ENCODE measurements at places on chromosomes 11 and 22.

DNA sequence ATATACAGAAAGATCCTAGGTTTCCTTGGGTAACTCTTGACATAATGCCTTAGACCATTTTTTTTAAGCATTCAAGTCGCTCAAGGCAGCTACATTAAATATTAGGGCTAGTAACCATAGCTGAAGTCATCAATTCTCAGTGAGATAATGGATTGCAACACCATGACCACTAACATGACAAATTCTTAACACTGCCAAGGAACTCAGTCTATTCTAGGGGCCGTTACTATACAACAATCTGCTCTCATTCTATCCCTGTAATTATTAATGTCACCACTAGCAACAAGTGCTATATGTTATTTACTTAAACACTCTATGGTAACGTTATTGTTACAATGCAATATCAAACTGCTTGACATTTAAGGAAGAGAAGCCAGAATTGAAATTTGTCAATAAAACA lies 3.2 kb upstream of the STK33 start:
- no peak for DNase-seq

DNA sequence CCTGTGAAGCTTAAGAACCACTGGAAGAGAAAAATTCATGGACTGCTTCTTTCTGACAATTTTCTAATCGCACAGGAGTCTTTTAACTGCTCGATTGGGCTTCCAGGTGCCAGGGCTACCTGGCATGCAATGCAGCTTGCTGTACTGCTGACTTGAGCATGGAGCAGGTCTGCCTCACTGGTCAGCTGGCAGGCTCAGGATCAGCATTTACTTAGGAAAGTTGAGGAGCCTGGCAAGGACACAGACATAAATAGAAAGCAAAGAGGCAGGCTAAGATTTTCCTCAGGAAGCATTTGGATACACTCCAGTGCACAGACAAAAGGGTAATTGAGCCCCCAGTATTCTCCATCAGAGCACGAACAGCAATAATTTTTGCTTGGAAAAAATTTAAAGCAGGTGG lies 163.5 kb downstream of the CSNK2A3 start:
- no peak for DNase-seq

GRCh38 chr11:1197431-1197885 lies 25.4 kb upstream of the MUC5B start:
- DNase-seq, result no peak

- DNase-seq, result no peak
Measured at GRCh38 chr11:56932572-56933220, 56.0 kb upstream of the OR5AK2 start.

DNA sequence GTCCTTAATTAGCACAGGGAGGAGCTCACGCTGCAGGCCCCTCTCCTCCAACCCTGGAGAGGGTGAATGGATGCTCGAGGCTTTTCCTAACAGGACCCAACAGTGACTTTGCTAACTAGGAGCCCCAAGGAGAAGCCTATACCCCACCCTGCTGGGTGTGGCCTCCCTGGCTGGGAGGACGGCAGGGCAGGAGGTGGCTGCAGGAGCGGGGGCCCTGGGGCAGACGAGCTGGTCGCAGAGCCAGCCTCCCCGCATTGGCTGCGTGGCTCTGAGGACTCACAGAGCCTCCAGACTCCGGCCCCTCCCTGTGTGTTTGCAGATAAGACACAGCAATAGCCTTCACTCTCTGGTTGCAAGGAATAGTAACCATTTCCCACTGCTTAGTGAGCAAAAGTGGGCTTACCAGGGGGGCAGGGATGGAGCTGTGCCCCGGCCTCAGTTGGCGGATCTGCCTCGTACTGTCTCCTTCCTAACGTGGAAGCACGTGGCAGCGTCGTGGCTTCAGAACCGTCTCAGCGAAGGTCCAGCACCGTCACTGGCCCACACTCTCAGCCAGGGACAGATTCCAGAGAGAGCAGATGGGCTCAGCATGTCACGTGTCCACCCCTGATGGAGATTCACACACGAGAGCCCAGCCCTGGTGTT lies 1087.5 kb downstream of the BRD1 start:
- DNase-seq, result no peak

GRCh38 chr22:36191106-36191836 lies 10.3 kb downstream of the APOL4 start:
- no peak for DNase-seq

- peak; percentile 44 for DNase-seq
Measured at GRCh38 chr22:45284705-45285262, at the start of gene UPK3A. Gene UPK3A, plus strand, starts transcription at chr22:45284949. Its CDS starts 65 bp downstream, at chr22:45285014.

DNA sequence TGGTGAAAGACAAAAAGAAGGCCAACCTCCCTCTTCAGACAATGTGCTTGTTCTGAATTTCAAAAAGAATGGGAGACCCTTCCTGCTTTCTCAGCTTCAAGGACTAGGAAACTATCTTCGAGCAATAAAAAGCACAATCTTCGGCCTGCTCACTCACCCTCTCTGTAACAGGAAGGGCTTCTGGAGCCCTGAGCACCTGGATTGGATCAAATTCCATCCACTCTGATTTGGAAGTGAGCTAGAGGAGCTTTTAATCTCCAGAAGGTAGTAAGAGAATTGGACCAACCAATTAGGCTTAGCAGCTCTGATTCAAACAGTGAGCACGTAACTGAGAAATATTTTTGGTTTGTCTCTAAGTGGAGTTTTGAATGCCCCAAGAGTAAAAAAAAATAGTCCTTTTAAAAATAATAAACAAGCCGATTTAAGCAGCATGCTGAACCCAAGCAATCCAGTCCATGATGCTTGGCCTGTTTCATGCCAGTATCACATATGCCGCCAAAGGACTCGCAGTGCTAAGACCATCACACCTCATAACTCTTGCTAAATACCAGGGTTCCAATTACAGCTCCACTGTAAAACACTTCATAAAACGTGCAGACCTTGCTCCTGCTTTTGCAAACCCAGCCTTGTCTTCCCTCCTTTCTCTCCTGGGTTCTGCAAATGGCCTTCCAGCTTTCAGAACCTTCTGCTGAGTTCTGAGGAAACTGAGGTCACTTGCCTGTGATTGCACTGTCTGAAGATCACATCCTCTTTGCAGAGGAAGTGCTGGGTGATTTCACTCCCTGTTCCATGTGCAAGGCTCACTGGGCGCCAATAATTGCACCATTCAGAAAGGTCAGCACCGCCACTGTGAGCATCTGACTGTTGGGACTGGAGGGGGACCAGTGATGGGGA lies 74.4 kb downstream of the SLC1A2 start:
- no peak for DNase-seq

- no peak for DNase-seq
Measured at GRCh38 chr22:38098410-38099249, 11.9 kb downstream of the BAIAP2L2 start.

DNA sequence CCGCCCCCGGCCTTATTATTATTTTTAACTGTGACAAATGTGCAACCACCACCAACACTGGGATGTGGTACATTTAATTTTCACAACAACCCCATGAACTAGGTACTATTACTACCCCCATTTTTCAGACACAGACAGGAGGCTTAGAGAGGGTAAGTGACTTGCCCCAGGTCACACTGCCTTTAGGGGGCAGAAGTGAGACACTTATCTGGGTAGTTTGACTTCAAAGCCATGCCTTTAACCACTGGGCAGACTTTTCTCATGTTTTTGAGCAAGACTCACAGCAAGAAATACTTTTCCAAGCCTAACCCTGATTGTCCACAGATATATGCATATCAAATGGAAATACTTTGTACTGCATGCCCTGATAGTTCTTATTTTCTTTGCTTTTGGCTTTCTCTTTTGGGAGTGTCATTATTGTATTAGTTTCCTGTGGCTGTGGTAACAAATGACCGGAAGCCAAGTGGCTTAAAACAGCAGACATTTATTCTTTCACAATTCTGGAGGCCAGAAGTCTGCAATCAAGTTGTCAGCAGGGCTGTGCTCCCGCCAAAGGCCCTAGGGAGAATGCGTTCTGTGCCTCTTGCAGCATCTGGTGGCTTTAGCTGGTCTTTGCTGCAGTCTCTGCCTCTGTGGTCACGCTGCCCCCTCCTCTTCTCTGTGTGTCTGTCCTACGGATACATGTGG lies 110.8 kb downstream of the GRIK4 start:
- DNase-seq, result no peak

Measured in activated CD4-positive, alpha-beta T cell treated with anti-CD3 and anti-CD28 coated beads for 24 hours (primary cell).